ENCODE measurements at places on chromosomes 4 and X.

- no peak for DNase-seq
Observed at GRCh38 chr4:2615821-2616220, 79.4 kb downstream of the FAM193A start.

- DNase-seq: no peak
Observed at GRCh38 chr4:55598641-55599040, 6.6 kb upstream of the PDCL2 start.

- DNase-seq: no peak
Observed at GRCh38 chr4:86302830-86303229, 57.0 kb downstream of the MAPK10 start.

DNA sequence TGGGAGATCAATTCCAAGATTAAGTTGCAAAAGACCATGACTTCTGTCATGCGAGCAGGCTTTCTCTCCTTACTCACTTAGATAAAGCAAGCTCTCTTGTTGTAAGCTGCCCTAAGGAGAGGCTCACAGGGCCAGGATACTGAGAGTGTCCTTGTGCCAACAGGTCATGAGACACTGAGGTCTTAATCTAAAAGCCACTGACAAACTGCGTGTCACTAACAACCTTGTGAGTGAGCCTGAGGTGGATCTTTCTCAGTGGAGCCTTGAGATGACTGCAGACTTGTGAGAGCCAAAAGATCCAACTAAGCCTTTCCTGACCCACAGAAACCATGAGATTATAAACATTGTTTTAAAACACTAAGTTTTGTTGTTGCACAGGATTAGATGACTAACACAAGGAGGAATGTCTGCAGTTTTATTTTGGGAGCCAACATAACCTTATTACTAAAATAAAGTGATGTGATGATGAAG is 170.5 kb downstream of the SLC39A8 start:
- DNase-seq: no peak

GRCh38 chr4:104188301-104188700 is 306.4 kb downstream of the CXXC4 start:
- DNase-seq: no peak

DNA sequence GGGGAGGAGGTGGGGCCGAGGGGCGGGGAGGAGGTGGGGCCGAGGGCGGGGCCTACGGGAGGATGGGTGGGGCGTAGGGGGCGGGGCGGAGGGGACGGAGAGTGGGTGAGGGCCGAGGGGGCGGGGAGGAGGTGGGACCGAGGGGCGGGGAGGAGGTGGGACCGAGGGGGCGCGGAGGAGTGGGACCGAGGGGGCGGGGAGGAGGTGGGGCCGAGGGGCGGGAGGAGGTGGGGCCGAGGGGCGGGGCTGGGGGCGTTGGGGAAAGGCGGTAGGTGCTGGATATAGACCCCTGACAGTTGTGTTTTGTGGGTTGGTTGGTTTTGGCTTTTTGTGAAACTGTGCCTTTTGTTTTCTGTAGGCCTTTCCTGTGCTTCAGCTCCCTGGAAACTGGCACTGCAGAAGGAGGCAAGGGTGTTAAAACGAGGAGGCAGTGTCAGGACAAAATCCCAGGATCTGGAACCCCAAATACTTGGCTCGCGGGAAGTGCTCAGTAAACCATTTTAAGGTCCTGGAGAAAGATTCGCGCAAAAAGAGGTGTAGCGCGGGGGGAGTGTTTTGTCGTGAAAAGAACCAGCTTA is 580 bp upstream of the MMGT1 start:
- peak; percentile 63 for DNase-seq

DNA sequence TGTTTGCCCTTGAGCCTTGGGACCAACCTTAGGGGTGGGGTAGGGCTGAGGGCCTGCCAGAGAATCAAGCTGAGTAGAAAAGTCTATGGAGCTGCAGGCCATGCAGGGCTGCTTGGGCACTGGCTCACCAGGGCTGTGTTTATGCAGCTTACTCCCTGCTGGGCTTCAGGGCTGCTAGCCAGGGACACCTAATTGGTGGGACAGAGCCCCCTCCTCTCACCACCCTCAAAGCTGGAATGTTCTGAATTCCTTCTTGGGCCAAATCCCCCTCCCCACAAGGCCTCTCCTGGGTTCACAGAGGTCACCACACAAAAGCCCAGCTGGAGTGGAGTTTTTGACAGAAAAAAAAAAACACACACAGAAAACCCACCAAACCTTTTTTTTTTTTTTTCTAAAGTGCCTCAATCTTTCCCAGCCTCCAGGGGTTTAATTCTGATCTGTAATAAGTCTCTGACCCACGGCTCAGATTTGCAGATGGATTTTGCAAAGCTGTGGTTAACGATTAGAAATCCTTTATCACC is at the start of gene CLDN2:
TSS of gene CLDN2 (plus strand) at position 471 of the 521 bp plus-strand sequence. CDS start 7,827 bp downstream, outside the sequence.
- DNase-seq: no peak

DNA sequence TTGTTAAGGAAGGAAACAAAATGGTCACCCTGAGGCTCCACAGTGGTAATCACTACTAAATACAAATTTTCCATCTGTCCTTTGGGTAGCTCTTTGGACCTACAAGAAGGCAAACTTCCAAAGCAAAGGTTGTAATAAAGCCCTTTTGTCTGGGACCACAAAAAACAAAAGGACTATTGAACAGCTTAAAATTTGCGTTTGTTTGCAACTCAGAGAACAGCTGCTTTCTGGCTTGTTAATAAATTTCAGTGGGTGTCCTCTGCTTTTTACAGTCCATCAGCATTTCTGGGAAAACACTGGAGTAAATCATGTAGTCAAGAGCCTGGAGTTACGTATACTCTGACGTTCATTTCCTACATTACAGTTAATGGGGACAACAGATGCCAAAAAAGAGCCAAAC is 439.7 kb upstream of the DIAPH2 start:
- no peak for DNase-seq

- no peak for DNase-seq
Observed at GRCh38 chr4:119281393-119281792, 40.5 kb downstream of the FABP2 start.

GRCh38 chr4:19971829-19972228 is 279.9 kb upstream of the SLIT2 start:
- no peak for DNase-seq

DNA sequence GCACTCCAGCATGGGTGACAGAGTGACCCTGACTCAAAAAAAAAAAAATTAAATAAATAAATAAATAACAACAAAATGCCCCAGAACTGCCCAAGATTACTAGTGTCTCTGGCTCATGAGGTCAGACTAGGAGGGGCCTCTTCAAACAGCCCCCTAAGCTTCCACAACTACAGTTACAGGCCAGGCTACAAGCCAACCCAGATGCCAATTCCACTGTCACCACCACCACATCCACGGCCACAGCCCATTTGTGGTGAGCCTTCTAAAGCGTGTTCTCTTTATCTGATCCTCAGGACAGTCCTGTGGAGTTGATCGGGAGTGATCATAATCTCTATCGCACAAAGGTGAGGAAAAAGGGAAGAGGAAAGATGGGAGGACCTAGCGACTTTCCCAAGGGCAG is 36.6 kb downstream of the IGFBP7 start:
- DNase-seq: no peak

- no peak for DNase-seq
Observed at GRCh38 chrX:39012621-39013111, 211.4 kb downstream of the MID1IP1 start.

DNA sequence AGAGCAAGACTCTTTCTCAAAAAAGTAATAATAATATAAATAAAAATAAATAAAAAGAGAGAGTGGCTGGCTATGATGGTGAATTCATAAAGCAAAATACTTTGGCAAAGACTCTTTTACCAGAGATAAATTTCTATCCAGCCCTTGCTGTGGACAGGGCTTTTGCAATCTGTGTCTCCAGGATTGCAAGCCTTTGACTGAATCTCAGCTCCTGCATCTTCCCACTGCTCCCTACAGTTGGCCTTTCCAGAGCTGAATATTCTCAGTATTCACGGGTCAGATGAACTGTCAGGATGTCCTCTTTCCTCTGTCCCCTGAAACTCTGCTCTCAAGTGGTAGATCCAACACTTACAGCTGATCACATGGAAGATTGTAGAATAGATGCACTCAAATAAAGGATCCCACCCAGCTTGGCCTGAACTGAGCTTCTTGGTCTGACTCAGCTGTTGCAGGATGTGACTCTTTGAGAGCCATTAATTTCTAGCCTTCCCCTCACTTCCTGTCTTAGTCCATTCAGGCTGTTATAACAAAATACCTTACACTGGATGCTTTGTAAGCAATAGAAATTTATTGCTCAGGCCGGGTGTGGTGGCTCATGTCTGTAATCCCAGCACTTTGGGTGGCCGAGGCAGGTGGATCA is 123.4 kb upstream of the GUCY1A1 start:
- no peak for DNase-seq

DNA sequence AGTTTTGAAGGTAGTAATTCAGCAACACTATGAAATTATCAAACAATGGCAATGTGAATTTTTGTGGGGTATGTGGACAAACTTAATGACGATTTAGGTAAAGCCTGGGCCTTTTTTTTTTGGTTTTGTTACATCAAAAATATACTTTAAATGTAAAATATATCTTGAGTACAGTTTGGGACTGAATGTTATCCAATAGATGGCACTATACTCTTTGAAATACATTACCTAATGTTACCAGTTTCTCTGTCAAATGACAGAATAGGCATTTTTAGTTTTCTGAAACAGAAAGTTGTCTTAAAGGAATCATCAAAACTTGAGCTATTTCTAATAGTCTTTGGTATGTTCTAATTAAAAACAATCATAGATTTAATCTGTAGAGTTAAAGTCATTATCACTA is 1651.9 kb downstream of the C4orf33 start:
- DNase-seq: no peak

DNA sequence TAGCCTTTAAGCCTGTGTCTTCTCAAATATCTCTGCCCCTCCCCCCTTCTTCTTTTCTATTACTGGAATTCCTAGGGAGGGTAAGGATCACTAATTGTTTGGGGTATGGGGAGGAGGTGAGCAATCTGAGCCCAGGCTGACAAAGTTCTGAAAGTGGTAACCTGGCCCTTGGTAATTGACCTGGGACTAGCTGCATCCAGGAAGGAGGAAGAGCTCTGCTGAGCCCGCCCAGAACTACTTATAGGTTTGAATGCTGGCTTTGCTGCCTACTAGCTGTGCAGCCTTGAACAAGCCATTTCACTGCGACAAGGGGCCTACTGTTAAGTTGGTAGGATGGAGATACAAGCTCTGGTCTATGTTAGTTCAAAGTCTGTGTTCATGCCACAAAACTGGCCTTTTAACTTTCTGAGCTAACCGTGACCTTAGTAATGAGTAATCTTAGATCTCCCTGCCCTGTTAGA is 37.8 kb downstream of the DGKK start:
- no peak for DNase-seq

DNA sequence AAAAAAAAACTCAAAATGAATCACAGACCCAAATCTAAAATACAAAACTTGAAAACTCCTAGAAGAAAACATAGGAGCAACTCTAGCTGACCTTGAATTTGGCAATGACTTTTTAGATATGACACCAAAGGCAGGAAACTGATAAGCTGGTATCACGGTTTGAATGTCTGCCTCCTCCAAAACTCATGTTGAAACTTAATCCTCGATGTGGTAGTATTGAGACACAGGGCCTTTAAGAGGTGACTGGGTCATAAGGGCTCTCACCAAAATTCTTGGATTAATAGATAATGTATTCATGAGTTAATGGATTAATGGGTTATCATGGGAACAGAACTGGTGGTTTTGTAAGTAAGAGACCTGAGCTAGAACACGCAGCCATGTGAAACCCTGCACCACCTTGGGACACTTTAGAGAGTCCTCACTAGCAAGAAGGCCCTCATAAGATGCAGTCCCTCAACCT is 40.5 kb downstream of the FRYL start:
- DNase-seq: no peak

GRCh38 chrX:71224098-71224708 is 1.2 kb downstream of the GJB1 start:
- DNase-seq: no peak

DNA sequence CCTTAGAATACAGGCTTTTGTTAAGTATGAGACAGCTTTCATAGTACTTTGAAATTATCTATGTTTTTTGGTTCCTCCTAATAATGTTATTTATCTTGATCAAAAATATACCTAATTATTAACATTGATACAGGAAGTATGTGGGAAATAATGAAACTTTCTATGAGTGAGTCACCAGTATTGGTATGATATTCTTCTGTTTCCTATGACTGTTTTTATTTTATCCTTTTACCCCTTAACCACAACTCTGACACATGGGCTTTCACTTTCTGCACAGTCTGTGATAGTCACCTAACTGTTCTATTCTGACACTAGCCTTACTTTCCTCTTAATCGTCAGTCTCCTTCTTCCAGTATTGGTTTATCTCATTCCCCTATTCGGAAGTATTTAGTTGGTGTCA is 4.7 kb downstream of the THAP9 start:
- DNase-seq: no peak

DNA sequence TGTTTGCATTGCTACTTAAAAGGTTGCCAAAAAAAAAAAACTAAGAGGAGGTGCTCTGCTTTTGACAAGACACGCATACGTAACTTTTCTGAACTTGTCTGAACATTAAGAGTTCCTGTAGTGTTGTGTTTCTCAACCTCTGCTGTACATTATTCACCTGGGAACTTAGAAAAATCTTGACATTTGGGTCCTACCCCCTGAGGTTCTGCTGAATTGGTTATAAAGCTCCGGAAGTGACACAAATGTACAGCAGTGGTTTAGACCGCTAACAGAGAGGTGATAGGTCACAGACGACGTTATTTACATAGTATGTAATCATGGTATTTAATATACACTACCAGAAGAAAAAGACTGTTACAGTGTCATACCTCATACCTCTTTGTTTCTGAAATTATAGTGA is 61.1 kb downstream of the CPEB2 start:
- no peak for DNase-seq

GRCh38 chr4:169799260-169799659 is 41.5 kb upstream of the HPF1 start:
- DNase-seq: no peak

DNA sequence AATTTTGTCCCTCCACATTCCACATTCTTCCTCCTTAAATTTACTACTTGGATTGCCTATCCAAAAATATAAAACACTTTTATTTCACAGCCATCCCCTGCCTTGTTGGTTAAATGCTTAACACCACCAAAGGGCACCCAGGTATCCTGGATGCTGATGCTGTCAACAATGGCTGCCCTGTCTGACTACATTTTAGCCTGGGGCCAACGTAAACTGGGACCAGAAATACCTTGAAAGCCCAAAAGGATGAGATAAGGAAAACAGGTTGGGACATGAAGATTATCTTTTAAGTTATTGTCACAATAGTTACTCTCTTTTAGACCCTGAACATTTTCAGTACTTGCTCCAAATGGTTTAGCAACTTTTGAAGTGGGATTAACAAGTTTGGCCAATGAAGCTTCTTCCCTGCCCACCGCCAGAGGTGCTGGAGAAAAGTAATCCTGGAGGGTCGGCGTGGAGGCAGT is 775 bp upstream of the YIPF6 start:
- no peak for DNase-seq

- DNase-seq: no peak
Observed at GRCh38 chr4:185589067-185589836, 53.9 kb upstream of the PDLIM3 start.

- no peak for DNase-seq
Observed at GRCh38 chr4:2402048-2402842, 16.2 kb downstream of the ZFYVE28 start.

- DNase-seq: peak; percentile 9
Observed at GRCh38 chrX:81201671-81202455, at the start of the genes HMGN5 and SH3BGRL. TSS of gene HMGN5 (minus strand) at chrX:81201913. CDS start at chrX:81121549, 80,364 bp downstream. TSS of gene SH3BGRL (plus strand) at chrX:81202102. CDS start at chrX:81202201, 99 bp downstream.

- DNase-seq: no peak
Observed at GRCh38 chr4:8598391-8599090, 6.0 kb downstream of the CPZ start.

GRCh38 chr4:41722181-41722580 is 26.3 kb downstream of the PHOX2B start:
- DNase-seq: no peak

- DNase-seq: no peak
Observed at GRCh38 chr4:124431653-124432192, 280.8 kb downstream of the ANKRD50 start.

Measured in NCI-H1092 (cell line).